ENCODE measurements at places on chromosomes 1 and 21.

DNA sequence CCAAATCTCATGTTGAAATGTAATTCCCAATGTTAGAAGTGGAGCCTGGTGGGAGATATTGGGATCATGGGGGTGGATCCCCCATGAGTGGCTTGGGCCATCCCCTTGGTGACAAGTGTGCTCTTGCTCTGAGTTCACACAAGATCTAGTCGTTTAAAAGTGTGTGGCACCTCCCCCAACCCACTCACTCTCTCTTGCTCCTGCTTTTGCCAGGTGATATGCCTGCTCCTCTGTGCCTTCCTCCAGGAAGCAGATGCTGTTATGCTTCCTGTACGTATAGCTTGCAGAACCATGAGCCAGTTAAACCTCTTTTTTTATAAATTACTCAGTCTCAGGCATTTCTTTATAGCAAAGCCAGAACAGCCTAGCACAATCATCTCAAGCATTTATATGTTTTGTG is 23.0 kb upstream of the HSPA13 start:
- H3K27me3 ChIP-seq, result no peaks in the 10 kb centered on the region
- H3K4me3 ChIP-seq, result no peak overlapping the region
- H3K27ac ChIP-seq, result no peak overlapping the region
- no peak for DNase-seq

- H3K27me3 ChIP-seq, result no peaks in the 10 kb centered on the region
- DNase-seq, result no peak
- H3K27ac ChIP-seq, result no peak overlapping the region
Observed at GRCh38 chr1:245765230-245766000, 610.6 kb downstream of the KIF26B start.

DNA sequence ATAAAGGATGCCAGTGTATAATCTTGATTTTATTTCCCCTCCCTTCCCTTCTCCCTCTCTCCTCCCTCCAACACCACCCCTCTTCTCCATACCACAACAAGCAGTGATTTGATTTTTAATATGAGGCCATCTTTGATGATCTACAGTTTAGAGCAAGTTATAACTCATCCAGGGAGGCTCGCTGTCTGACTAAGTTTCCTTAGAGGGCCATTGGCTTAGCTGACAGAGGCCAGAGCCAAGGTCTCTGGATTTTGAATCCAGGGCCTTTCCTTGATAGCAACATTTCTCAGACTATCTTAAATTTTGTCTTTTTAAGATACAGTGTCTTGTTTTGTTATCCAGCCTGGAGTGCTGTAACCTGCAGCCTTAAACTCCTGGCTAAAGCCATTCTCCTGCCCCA is 431.0 kb upstream of the USP24 start:
- peaks cover 4% of the 10 kb centered on the region for H3K4me1 ChIP-seq
- no peaks in the 10 kb centered on the region for H3K36me3 ChIP-seq
- H3K27ac ChIP-seq, result no peak overlapping the region
- DNase-seq, result no peak

DNA sequence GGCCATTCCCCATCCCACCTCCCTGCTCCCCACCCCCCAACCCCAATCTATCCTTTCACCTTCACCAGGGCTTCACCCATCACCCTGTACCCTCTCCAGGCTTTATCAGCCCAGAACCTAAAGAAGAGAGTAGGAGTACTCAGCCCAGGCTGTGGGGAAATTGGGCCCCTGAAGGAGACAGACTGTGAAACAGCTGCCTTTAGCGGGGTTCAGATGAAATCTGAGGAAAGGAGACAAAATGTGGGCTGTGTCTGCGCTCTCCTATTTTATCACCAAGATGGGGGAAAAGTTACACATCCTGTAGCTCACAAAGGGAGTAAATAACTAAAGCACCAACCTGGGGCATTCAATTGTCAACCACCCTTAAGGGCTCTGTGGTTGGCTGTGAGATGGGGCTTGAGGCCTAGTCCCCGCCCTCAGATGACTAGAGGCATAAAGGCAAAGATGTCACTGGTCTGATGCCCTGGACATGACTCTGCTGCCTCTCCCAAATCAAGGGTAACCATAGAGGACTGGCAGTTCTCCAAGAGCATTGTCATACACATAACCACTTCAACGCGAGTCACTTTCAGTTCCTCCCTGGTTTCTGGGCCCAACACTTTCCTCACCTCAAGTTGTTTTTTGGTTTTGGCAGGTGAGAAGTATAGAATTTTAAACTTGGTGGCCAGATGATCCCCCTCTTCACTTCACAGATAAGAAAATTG is 30.0 kb downstream of the SLC27A3 start:
- H3K4me1 ChIP-seq, result peaks cover 3% of the 10 kb centered on the region
- H3K27me3 ChIP-seq, result no peaks in the 10 kb centered on the region
- H3K4me3 ChIP-seq, result no peak overlapping the region

DNA sequence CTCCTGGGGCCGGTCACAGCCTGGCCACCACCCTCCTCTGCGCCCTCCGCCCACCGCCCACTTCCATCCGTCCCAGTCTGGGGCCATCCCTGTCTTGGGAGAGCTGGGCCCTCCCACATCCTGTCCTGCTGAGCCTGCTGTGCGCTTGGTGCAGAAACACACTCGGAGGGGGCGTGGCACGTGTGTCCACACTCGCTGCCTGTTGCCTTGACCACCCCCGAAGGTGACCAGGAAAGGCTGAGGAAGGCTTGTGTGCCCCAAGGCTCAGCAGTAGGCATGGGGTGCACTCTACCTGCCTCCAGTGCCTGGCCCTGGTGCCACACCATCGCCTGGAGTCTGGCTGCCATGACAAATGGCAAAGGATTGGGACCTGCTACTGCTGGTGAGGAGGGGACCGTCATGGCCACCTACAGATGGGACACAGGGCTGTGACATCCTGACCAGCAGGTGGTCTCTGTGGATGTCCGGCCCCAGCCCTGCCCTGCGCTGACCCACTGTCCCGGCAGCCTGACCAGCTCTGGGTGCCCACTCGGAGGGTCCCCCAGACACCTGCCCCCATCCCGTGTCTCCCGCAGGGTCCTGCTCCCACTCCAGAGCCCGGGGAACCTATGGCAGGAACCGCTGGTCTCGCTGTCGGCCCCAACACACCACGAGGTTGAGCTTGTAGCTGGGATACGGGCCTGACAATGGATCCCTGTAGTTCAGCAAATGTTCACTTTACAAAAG is 23.2 kb upstream of the PTTG1IP start:
- DNase-seq, result no peak
- peaks cover 11% of the 10 kb centered on the region for H3K36me3 ChIP-seq
- no peak overlapping the region for H3K4me3 ChIP-seq
- H3K27ac ChIP-seq, result no peak overlapping the region
- H3K4me1 ChIP-seq, result peaks cover 9% of the 10 kb centered on the region

DNA sequence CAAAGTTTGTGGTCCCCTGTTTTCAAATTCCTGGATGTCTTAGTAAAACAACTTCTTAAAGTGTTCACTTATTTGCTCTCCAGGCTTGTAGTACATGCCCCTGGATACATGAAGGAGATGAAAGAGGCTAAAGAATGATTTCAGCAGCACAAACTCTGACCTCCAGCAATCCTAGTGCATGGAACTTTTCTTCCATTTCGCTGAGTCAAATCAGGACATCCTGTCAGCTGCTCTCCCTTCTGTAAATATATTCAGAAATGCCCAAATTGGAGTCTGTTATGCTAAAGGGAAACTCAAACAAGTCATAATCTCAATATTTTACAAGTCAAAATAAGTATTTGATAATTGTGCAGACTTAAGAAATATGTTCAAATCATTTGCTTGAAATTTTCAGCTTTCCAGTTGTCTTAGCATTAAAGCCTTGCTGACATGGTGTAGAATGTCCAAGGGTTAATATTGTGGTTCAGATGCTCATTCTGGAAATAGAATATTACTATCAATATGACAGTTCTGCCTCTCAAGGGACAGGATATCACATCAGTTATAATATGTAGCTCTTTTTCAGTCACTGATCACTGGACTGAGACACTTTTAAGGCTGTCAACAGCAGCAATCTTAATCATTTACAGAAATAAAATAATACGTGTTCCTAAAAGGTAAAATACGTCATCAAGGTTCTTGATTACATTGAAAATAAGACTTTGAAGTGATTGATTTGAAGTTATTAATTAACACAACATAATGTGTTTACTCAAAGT is 1157.3 kb downstream of the PLA2G4A start:
- H3K27me3 ChIP-seq, result no peaks in the 10 kb centered on the region
- no peak overlapping the region for H3K4me3 ChIP-seq
- no peak overlapping the region for H3K27ac ChIP-seq
- no peak for DNase-seq
- no peaks in the 10 kb centered on the region for H3K36me3 ChIP-seq

GRCh38 chr1:67987046-67987799 is 63.2 kb downstream of the DIRAS3 start:
- H3K36me3 ChIP-seq, result no peaks in the 10 kb centered on the region
- H3K27me3 ChIP-seq, result no peaks in the 10 kb centered on the region
- H3K4me1 ChIP-seq, result no peaks in the 10 kb centered on the region
- DNase-seq, result no peak
- H3K27ac ChIP-seq, result no peak overlapping the region
- no peak overlapping the region for H3K4me3 ChIP-seq

- no peaks in the 10 kb centered on the region for H3K4me1 ChIP-seq
- H3K4me3 ChIP-seq, result no peak overlapping the region
- DNase-seq, result no peak
- no peaks in the 10 kb centered on the region for H3K36me3 ChIP-seq
Observed at GRCh38 chr1:100100202-100100601, 32.5 kb downstream of the SASS6 start.

DNA sequence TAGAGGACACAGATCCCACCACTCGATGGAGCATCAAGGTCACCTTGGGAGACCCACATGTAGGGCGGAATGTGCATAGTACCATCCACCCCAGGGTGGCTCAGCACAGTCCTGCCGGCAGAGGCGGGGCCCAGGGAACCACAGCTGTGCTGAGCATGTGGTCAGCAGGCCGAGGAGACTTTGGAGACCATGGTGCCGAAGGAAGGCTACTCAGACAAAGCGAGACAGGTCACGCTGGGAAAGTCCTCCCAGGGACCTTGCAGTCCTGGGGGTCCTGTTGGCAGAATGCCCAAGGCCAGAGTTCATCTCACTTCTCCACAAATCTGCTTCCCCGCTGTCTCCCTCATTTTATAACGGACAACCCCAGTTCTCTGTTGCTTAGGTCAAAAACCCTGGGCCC is 22.5 kb downstream of the WNT3A start:
- no peaks in the 10 kb centered on the region for H3K36me3 ChIP-seq
- no peak for DNase-seq
- H3K27me3 ChIP-seq, result peaks cover 28% of the 10 kb centered on the region
- H3K4me1 ChIP-seq, result no peaks in the 10 kb centered on the region
- H3K27ac ChIP-seq, result no peak overlapping the region
- H3K4me3 ChIP-seq, result no peak overlapping the region

DNA sequence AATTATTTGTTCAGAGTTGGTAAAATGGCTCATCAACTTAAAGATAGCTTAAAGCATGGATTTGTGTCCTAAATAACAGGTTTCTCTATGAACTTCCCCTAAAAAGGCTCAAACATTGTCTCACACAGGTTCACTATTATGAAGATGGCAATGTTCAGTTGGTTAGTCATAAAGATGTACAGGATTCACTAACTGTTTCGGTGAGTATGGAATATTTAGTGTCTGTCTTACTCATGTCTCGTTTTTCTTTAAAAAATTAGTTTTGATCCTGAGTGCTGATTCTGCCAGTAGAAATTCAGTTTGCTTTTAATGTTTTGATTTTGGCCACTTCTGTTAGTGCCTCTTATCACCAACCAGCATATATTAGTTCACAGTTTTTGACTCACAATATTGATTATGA is 7.5 kb upstream of the MOV10 start:
- H3K27me3 ChIP-seq, result no peaks in the 10 kb centered on the region
- no peak for DNase-seq
- peaks cover 22% of the 10 kb centered on the region for H3K36me3 ChIP-seq
- no peak overlapping the region for H3K27ac ChIP-seq

DNA sequence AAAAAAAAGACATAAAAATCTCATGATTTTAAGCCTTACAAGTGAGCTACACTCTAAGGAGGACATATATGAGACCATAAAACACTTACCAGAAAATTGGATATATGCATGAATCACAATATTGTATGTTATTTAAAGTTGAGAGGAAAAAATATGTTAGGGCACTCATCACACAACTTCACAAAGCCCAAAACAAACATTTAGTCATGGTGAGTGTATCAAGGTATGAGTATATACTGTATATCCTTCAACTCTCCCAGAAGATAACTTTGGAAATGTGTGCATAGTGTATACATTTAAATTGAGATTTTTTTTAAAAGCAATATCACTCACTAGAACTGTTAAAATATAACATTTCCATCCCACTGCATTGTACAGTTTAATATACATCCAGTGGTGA is 259.3 kb downstream of the SRGAP2C start:
- no peaks in the 10 kb centered on the region for H3K4me1 ChIP-seq
- no peak overlapping the region for H3K27ac ChIP-seq
- H3K36me3 ChIP-seq, result no peaks in the 10 kb centered on the region
- no peak overlapping the region for H3K4me3 ChIP-seq

DNA sequence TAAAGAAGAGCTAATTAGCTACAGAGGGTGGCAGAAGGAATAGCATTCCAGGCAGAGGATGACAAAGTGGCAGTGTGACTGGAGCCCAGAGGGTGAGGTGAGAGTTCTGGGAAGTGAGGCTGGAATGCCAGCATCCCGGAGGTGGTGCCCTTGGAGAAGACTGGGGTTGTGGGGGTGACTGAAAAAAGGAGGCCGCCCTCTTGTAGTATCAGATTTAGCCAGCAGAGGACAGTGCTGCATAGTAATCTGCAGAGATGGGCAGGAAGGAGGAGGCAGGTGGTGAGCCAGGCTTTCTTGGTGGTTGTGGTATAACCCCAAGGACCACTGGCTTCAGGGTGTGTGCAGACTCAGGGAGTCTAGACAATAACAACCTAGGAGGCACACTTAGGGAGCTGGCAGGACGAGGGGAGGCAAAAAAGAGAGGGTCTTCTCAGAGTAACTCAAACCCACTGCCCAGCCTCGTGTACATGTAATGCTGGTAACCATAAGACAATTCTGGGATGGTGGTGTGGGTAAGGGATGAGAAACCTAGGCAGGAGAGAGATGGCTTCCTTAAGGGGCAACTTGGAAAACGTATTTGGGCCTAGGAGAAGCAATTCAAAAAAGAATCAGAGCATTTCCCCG is 30.5 kb downstream of the MROH7 start:
- no peaks in the 10 kb centered on the region for H3K4me1 ChIP-seq
- no peak overlapping the region for H3K4me3 ChIP-seq
- no peak for DNase-seq
- no peak overlapping the region for H3K27ac ChIP-seq
- H3K36me3 ChIP-seq, result peaks cover 9% of the 10 kb centered on the region

DNA sequence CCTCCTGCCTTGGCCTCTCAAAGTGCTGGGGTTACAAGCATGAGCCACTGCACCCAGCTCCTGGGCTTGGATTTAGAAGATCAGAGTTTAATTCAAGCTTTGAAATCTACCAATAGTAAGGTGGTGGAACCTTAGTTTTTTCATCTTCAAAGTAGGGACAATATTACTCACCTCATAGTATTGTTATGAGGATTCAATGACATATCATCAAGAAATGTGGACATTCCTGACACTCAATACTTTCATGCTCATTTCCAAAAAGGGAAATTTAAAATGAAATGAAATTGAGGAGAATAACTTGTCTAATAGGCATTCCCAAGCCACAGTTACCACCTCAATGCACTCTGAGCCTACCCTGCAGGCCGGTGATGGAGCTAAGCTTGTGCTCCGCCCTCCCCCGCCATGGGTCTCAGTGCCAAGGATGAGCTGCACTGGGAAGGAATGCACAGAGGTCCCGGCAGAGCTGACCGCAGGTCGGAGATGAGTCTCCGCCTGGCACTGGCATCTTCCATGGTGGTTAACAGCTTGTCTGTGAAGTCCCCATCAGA is 56.5 kb upstream of the BCAR3 start:
- DNase-seq, result no peak
- H3K4me3 ChIP-seq, result no peak overlapping the region
- no peak overlapping the region for H3K27ac ChIP-seq
- H3K4me1 ChIP-seq, result no peaks in the 10 kb centered on the region
- H3K36me3 ChIP-seq, result no peaks in the 10 kb centered on the region

Data from esophagus squamous epithelium (tissue), 5 donors.